Activated T-helper 2 cell treated with anti-CD3 and anti-CD28 coated beads, Interferon-gamma antibody, Interleukin-2, Interleukin-4, amounts not matched to agents 10 μg/mL and 5 μg/mL and 100 μg/mL, durations not matched to agents 14 hours and 24 hours and 36 hours (primary cell): ENCODE measurements at places on chromosomes 5 and 9. TPM values are rescaled to one million over a fixed set of nuclear protein-coding genes. Genes with fewer than 3 reads are reported as not detected.

STPG3 gene
- 0.48 TPM in 2 replicates for total RNA-seq

POLE3 gene
- total RNA-seq: 71.0 and 73.8 TPM in 2 replicates

CRB2 gene
- not detected in 2 replicates for total RNA-seq

FAXDC2 gene
- not detected in 2 replicates for total RNA-seq

GRCh38 chr5:167918813-167919483 lies 372.5 kb upstream of the WWC1 start:
- no peak overlapping the region for H3K4me3 ChIP-seq
- H3K36me3 ChIP-seq: no peaks in the 10 kb centered on the region
- H3K27ac ChIP-seq: no peak overlapping the region
- H3K4me1 ChIP-seq: no peaks in the 10 kb centered on the region
- DNase-seq: no peak

DNA sequence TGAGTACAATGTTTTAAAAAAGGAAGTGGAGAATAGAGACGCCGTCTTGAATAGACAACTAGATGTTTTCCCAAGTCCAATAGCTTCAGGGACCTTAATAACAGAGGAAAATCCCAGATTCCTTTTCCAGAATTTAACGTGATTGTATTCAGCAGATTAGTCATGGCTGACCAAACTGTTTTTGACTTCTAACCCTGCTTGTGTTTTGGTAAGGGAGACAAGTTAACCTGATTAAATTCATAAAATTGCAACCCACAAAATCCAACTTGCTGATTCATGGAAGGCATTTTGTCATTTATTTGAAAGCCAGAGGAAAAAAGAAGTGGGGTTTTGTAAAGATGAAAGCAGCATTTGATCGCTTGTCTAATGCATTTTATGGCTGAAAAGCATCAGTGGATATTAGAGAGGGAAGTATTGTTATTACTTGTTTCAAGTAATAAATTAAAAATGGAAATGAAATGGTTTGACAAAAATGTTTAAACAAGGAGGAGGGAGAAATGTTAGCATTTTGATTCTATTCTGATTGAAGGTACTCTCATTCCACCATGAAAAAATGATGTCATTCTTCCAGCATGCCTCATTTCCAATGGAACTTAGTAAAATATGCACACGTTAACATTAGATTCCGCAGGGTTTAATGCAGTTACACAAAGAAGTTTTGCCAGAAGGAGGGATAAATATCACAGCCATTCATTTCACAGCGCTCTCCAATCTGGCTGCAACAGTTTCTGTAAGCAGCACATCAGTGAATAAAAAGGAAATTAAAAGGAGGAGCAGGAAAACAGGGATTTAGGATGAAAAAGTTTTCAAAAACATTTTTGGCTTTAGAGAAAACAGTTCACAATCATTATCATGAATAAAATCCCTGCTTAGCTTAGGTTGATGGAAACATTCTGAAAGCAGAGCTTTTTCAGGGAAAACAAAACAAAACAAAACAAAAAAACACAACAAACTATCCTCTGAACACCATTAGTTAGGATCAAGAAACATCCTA lies 314.7 kb downstream of the PRR16 start:
- H3K27me3 ChIP-seq: no peaks in the 10 kb centered on the region
- H3K4me1 ChIP-seq: no peaks in the 10 kb centered on the region
- no peak overlapping the region for H3K27ac ChIP-seq

DNA sequence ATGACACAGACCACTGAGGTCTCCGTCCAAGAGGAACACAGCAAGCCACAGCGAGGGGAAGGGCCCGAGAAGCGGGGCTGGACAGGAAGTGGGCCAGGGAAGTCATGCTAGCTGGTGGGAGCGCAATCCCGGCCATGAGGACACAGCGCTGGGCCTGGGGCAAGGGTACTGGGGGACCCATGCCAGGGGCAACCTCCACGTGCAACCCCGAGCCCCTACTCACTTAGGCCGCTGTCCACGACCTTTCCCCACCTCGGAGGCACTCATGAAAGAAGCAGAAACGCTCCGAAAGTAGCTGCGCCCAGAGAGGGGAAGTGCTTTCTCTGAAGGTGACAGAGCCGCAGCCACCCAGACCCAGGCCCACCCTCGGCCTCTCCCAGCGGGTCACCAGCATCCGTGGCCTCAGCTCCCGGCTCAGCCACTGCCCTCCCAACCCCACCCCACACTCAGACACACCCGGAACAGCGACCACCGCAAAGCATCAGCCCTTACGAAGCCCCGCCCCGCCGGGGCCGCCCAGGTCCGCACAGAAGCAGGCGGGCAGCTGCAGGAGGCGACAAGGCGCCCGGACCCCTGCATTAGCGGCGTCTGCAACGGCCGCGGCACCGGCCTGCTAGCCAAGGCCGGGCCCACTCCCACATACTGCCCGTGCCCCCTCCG lies 782 bp downstream of the BICD2 start:
- peaks cover 32% of the 10 kb centered on the region for H3K4me1 ChIP-seq
- H3K27ac ChIP-seq: peak overlapping the region; percentile 79
- H3K4me3 ChIP-seq: peak overlapping the region; percentile 95
- H3K36me3 ChIP-seq: no peaks in the 10 kb centered on the region
- DNase-seq: peak; percentile 22

GRCh38 chr9:134525841-134526583 lies 115.6 kb upstream of the COL5A1 start:
- H3K4me1 ChIP-seq: no peaks in the 10 kb centered on the region
- DNase-seq: no peak
- no peaks in the 10 kb centered on the region for H3K27me3 ChIP-seq
- H3K36me3 ChIP-seq: no peaks in the 10 kb centered on the region
- H3K27ac ChIP-seq: no peak overlapping the region
- no peak overlapping the region for H3K4me3 ChIP-seq

DNA sequence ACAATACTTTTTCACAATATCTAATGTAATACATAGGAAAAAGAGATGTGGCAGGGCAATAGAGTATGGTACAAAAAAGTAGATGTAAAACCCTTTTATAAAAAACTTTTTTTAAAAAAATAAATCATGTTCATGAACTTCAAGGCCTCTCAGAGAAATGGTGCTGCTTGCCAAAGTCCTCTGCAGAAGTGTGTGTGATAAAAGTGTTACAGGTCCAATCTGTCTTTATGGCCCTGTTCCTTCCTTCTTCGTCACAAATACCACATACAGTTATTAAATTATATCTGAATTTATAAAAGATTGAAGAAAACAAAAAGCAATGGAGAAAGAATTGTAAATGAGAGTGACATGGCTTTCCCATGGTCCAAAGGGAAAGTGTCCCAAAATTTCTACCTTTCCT lies 21.7 kb upstream of the CCNH start:
- H3K27ac ChIP-seq: no peak overlapping the region
- H3K36me3 ChIP-seq: no peaks in the 10 kb centered on the region
- H3K4me3 ChIP-seq: no peak overlapping the region
- H3K4me1 ChIP-seq: no peaks in the 10 kb centered on the region
- no peak for DNase-seq
- H3K27me3 ChIP-seq: peaks cover 8% of the 10 kb centered on the region

- no peak overlapping the region for H3K27ac ChIP-seq
- no peak for DNase-seq
- H3K36me3 ChIP-seq: no peaks in the 10 kb centered on the region
- no peak overlapping the region for H3K4me3 ChIP-seq
- H3K4me1 ChIP-seq: no peaks in the 10 kb centered on the region
Observed at GRCh38 chr9:116432051-116432450, 255.1 kb upstream of the TRIM32 start.

GRCh38 chr5:72224946-72225463 lies 95.0 kb downstream of the MRPS27 start:
- H3K36me3 ChIP-seq: peaks cover 81% of the 10 kb centered on the region
- no peaks in the 10 kb centered on the region for H3K4me1 ChIP-seq
- no peak overlapping the region for H3K4me3 ChIP-seq
- peaks cover 2% of the 10 kb centered on the region for H3K27me3 ChIP-seq

DNA sequence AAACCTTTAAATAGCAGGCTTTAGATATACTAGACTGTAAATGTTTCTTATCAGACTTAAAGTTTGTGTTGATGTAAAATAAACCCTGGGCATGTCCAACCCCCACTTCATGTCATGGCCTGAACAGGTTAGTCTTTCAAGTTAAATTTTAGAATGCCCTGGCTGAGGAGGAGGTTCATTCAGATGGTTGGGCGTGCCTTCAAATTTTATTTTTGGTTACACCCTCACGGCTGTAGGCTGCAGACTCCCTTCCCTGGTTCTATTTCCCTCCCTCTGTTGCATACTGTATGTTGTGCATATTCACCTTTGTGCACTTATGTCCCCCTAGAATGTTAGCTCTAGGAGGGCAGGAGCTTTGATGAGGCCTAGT lies 5.3 kb upstream of the BICD2 start:
- DNase-seq: no peak
- peaks cover 2% of the 10 kb centered on the region for H3K27me3 ChIP-seq
- no peak overlapping the region for H3K4me3 ChIP-seq
- H3K4me1 ChIP-seq: peaks cover 12% of the 10 kb centered on the region
- no peaks in the 10 kb centered on the region for H3K36me3 ChIP-seq
- peak overlapping the region; percentile 18 for H3K27ac ChIP-seq

DNA sequence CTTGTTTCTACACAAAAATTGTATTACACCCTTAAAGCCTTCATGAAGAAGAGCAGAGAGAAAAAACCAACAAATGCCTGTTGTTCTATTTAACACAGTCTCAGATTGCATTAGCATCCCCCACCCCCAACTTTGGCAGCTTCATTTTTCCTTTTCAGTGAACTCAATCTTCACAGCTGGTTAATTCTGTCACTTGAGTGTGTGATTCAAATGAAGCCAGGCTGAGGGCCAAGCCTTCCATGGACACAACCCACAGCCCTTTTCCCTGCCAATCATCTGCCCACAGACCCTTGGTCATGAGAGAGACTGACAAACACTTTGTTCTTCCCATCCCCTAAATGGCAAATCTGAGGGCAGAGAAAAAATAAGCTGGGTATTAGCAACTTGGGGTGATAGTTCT lies 217.5 kb upstream of the NMUR2 start:
- no peaks in the 10 kb centered on the region for H3K27me3 ChIP-seq
- no peak overlapping the region for H3K27ac ChIP-seq
- no peak overlapping the region for H3K4me3 ChIP-seq
- DNase-seq: no peak

DNA sequence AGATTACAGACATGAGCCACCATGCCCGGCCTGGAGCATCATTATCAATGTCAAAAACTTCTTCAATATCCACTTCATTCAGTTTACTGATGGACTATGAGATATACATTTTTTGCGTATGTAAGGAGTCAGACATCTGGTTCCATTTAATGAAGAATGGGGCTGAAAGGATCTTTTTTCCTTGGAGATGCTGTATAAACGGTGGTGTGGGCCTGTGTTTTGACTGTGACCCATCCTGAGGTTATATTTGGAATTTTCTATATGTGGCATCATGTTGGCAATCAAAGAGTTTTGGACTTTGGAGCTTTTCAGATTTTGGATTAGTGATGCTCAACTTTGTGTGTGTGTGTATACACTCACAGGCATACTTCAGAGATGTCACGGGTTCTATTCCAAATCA lies 85.7 kb upstream of the FBXL17 start:
- H3K36me3 ChIP-seq: no peaks in the 10 kb centered on the region
- H3K4me3 ChIP-seq: no peak overlapping the region
- no peak overlapping the region for H3K27ac ChIP-seq
- H3K27me3 ChIP-seq: no peaks in the 10 kb centered on the region
- no peaks in the 10 kb centered on the region for H3K4me1 ChIP-seq
- DNase-seq: no peak

DNA sequence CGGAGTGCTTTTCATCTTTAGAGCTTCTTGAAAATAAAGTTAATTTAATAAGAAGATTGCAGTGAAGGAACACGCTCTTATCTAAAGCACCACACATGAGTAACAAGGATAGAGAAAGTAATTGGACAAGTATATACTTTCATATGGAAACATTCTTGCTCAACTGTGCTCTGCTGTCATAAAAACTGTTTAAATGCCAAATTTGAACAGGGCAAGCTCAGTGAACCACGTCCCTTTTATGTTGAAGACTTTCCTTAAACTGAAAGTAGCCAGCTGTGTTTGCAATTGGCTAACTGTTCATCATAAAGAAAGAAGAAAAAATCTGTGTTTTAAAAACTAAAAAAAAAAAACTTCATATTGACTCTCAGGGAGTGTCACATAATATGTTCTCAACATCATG lies 1610.7 kb upstream of the C9orf72 start:
- H3K4me1 ChIP-seq: no peaks in the 10 kb centered on the region
- no peak overlapping the region for H3K27ac ChIP-seq
- H3K36me3 ChIP-seq: no peaks in the 10 kb centered on the region
- DNase-seq: no peak

DNA sequence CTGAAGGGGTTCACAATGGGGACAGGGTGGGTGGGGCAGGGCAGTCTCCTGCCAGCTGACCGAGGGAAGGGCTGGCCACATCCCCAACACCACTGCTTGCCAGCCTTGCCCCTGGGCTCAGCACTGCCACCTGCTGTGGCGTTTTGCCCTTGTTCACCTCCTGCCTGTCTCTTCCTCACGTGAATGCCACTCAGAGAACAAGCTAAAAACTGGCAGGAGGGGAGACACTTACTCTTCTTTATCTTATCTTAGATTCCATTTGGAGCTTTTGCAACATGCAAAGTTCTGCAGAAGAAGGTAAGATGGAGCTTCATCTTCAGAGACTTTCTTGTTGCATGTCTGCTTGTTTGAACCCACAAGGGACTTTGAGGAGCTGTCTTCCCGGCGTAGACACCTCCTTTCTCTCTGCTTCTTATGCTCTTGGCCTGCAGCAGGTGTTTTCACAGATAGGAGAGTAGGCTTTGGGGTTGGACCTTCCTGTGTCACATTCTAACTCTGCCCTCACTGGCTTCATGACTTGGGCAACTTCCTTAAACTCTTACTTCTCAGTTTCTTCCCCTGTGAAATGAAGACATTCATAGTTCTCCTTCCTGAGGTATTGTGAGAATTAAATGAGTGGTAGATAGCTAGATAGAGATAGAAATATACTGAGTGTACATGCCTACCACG lies 4.1 kb downstream of the LRSAM1 start:
- no peak overlapping the region for H3K27ac ChIP-seq
- H3K27me3 ChIP-seq: no peaks in the 10 kb centered on the region
- peaks cover 5% of the 10 kb centered on the region for H3K4me1 ChIP-seq
- DNase-seq: no peak
- no peak overlapping the region for H3K4me3 ChIP-seq

DNA sequence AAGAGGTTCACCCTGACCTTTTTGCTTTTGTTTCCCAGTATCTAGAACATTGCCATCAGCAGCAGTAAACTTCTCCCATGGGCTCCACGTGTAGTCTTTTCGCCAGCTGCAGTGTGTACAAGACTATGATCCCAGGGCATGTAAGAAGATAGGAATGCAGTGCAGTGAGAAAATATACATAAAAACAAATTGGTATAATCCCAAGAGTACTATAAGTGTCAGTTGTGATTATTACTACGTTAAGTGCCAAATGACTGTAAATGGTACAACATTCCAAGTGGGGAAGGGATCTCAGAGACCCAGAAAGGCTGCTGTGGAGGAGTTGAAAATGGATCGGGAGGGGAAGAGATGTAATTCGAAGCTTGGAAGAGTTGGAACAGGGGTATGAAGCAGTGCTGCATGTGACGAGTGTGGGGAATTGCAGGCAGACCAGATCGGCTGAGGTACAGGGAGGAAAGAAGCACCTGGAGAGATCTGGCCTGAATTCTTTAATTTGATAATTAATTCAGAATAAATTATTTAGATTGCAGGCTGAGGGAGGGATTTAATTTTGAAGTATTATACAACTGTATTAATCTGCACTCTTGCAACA lies 95.1 kb downstream of the FBXL7 start:
- DNase-seq: no peak
- H3K4me3 ChIP-seq: no peak overlapping the region
- no peak overlapping the region for H3K27ac ChIP-seq
- H3K4me1 ChIP-seq: no peaks in the 10 kb centered on the region
- H3K27me3 ChIP-seq: no peaks in the 10 kb centered on the region

- H3K27me3 ChIP-seq: no peaks in the 10 kb centered on the region
- no peak for DNase-seq
- no peak overlapping the region for H3K4me3 ChIP-seq
- no peak overlapping the region for H3K27ac ChIP-seq
- H3K36me3 ChIP-seq: no peaks in the 10 kb centered on the region
Observed at GRCh38 chr9:136004712-136005111, 43.5 kb upstream of the UBAC1 start.
